Fibroblast of the aortic adventitia (primary cell): ENCODE measurements at places on chromosomes 7 and 10.

GRCh38 chr7:69624435-69625230 is 26.4 kb downstream of the AUTS2 start:
- no peak for DNase-seq

GRCh38 chr10:102211615-102212299 is 14.3 kb upstream of the ELOVL3 start:
- DNase-seq: no peak

GRCh38 chr7:30700941-30701340 is 18.7 kb upstream of the CRHR2 start:
- DNase-seq: no peak

DNA sequence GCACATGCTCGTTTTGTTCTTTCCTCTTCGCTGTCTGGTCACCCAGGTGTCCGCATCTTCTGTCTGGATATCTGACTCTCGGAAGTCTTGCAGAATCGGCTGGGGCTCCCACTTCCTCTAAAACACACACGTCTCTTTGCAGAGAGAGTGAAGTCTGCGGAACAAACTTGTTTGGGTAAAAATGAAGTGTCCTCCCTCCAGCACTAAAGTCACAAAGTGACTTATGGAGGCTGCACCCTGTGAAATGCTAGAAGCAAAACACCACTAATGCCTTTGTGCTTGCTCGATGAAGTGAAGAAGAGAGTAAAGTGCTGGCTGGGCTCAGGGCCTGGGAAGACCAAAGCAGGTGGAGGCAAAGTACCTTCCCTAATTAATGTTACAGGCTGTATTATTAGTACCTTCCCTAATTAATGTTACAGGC is 71.4 kb downstream of the FGFR2 start:
- DNase-seq: no peak

GRCh38 chr7:135904282-135904681 is 72.9 kb downstream of the MTPN start:
- DNase-seq: no peak

GRCh38 chr10:131777162-131777561 is 123.6 kb upstream of the PPP2R2D start:
- no peak for DNase-seq

- no peak for DNase-seq
Observed at GRCh38 chr7:28406192-28406591, 6.1 kb upstream of the CREB5 start.

- DNase-seq: no peak
Observed at GRCh38 chr7:25831062-25831691, 320.8 kb upstream of the NFE2L3 start.

DNA sequence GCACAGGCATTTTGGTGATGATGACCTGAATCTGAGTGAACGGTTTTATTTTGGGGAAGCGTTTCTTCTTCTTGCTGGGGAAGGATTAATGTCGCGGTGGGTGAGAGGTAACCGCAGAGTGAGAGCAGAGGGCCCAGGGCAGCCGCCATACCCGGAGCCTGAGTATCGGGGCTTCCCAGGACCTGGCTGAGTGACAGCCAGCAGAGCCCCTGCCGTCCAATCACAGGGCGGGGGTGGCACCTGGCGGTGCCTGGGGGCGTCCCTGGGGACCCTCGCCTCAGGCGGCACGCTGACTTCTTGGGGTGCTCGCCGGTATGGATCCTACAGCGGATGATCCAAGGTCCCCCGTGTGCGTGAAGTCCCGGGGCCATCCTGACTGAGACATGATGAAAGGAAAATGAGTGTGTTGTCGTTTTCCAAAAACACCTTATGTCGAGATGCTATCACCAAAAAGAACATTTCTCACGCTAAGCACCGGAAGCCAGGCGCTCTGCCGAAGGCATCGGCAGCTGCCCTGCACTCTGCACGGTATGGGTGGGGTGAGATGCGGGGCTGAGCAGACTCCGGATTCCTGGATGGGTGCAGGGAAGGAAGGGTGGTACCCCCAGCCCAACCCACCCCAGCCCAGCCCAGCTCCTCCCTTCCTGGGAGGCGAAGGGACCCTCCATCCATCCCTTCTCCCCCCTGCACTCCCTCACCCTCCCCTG is 227.9 kb upstream of the SHH start:
- DNase-seq: no peak

- DNase-seq: no peak
Observed at GRCh38 chr10:130963786-130964522, 347.6 kb downstream of the TCERG1L start.

DNA sequence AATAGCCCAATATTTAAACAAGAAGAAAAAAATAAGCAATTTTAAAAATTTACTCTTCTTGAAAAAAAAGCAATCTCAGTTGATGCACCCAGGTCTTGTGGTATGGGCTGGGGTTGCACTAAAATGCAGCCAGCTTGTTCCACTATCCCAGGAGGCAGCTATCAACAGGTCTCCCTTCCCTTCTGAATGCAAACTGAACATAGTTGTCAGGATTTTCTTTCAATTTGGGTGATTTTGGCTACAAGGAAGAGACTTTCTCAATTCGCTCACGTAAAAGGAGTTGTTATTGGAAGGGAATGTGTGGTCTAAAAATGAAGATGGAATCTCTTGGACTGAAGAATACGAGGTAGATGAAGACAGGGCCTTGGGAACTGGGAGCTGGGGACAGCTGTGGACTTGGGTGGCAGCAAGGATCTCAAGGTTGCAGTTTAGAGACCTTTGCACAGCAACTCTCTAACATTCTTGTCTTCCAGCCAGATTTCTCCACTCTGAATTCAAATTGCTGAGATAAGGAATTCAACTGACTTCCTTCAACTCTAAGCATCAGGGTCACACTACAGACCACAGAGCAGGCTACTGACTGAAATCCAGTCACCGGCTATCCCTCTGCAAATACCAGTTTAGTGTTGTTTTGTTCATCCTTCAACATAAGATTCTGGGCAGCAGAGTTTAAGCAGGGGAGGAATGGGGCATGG is 3.1 kb upstream of the TMEM26 start:
- DNase-seq: peak; percentile 52

- peak; percentile 80 for DNase-seq
Observed at GRCh38 chr7:12770227-12770975, 83.0 kb downstream of the ARL4A start.

- no peak for DNase-seq
Observed at GRCh38 chr7:114644455-114644854, 229.8 kb downstream of the FOXP2 start.

- no peak for DNase-seq
Observed at GRCh38 chr7:135177028-135177696, 6.7 kb upstream of the CYREN start.

DNA sequence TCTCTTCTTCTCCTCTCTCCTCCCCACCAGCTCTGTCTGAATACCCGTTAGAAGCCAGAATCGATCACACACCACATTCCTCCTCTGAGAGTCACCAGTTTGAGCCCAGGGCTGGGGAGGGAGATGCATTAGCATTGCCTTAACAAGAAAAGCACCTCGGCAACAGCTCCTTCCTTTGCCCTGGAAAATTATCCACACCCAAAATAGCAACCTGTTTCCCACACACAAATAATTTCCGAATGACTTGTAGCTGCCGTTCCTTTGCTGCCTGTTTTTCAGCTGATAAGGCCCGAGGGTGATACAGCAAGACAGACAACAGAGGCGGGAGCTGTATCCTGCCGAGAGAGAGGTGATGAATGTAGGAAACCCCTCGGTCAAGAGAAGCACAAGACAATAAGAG is 91.3 kb downstream of the CPXM2 start:
- DNase-seq: peak; percentile 60

GRCh38 chr7:109009636-109010035 is 440.0 kb downstream of the DNAJB9 start:
- DNase-seq: no peak

DNA sequence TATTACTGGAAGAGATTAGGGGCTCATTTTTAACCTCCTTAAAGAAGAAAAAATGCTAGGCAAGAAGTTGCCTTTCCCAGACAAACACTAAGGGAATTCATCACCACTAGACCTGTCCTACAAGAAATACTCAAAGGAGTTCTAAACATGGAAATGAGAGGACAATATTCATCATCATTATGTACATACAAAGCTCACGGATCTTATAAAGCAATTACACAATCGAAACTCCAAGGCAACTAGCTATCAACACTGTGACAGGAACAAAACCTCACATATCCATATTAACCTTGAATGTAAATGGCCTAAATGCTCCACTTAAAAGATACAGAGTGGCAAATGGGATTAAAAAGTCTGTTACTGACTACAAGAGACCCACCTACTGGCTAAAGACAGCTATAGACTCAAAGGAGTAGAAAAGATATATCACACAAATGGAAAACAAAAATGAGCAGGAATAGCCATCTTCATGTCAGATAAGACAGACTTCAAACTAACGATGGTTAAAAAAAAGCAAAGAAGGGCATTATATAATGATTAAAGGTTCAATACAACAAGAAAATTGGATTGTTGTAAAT is 246.6 kb downstream of the ADRA2A start:
- DNase-seq: no peak

- DNase-seq: no peak
Observed at GRCh38 chr7:128954150-128954549, 16.4 kb downstream of the IRF5 start.

GRCh38 chr7:129950933-129951225 is 1.9 kb downstream of the UBE2H start:
- DNase-seq: no peak

DNA sequence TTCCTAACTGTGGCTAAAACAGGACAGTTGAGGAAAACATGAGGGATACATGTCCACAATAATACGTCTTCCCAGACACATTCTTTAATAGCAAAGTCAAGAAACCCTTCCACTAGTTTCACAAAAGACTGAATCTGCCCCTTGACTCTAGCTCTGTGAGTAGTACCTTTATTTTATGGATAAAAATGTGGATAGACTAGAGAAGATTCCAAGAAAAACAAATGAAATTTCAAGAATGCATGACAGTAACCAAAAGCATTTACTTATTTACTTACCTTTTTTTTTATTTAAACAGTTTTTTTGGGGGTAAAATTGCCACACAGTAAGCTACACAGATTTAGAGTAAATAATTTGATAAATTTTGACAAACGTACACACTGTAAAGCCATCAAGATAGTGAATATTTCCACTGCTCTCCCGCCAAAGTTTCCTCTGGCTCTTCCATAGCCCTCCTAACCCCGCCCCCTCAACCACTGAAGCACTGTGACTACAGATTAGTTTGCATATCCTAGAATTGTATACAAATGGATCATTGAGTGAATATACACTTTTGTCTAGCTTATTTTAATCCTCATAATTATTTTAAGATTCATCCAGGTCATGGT is 420.4 kb upstream of the ZMIZ1 start:
- DNase-seq: peak; percentile 54

DNA sequence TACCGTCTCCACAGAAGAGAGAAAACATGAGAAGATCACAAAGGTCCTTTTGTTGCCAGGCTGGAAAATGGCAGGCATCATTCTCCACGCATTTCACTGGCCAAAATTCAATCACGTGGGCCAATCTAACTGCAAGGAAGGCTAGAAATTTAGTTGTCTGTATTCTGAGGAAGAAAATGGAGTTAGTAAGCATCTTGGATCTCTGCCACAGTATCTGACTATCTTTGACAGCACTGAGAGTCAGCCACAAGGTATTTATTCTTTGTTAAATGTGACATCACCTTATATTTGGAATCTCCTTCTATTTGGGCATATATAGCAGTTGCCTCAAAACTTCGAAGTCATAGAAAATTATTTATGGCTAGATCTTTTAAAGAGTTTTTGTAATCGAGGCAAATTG is 213.9 kb downstream of the NSUN6 start:
- peak; percentile 4 for DNase-seq

DNA sequence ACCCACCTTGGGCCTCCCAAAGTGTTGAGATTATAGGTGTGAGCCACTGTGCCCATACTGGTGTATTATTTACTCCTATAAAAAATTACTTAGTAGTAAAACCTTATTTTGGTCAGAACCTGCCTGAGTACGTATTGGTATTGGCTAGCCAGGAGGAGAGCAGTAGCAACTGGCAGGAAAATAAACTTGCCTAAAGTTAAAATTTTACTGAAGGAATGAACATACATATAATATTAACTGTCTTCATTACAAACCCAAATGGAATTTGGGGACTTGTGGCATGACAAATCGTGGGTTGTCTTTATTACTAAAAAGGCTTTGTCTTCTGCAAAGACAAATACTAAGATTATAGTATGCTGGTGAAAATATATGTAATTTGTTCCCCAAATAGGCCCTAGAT is 8.4 kb downstream of the RAB18 start:
- no peak for DNase-seq

DNA sequence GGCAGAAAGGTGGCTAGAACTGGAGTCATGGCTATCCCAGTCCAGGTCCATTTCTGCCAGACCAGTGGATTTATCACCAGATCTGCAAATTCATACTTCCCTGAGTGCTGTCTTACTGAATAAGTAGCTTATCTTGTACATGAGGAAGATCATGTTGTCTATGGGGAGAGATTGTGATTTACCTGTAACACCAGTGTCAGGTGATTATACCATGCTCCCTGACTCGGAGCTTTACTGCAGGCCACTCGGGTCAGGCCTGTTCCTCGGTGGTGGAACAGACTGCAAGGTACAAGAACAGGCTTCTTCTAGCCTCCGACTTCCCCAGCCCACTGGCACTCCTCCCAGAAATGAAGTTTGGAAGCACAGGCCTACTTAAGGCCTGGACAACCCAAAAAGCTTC is 42.6 kb upstream of the DLG5 start:
- DNase-seq: peak; percentile 39
